ENCODE measurements at places on chromosomes 7 and 10.

GRCh38 chr7:47179812-47180515 lies 401.9 kb downstream of the TNS3 start:
- DNase-seq: no peak

GRCh38 chr7:73879977-73880681 lies 19.2 kb downstream of the TMEM270 start:
- no peak for DNase-seq

GRCh38 chr7:137094-137891 lies 55.1 kb upstream of the FAM20C start:
- no peak for DNase-seq

DNA sequence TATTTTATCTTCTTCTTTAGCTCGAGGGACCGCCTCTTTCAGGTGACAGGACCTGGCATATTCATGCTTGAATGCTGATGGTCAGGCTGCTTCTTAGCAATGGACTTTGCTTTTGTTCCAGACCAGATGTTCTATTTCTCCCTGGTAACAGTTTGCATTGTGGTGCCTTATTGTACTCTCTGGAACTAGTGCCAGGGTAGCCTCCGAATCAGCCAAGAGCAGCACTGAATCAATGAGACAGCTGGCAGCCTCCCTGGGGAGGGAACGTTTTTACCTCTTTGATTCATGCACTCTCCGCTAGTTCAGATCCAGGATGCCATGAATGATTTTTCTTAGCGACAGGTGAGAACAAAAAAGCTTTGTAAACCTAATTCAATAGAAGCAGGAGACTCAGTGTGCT lies 54.1 kb upstream of the NXPH1 start:
- no peak for DNase-seq

DNA sequence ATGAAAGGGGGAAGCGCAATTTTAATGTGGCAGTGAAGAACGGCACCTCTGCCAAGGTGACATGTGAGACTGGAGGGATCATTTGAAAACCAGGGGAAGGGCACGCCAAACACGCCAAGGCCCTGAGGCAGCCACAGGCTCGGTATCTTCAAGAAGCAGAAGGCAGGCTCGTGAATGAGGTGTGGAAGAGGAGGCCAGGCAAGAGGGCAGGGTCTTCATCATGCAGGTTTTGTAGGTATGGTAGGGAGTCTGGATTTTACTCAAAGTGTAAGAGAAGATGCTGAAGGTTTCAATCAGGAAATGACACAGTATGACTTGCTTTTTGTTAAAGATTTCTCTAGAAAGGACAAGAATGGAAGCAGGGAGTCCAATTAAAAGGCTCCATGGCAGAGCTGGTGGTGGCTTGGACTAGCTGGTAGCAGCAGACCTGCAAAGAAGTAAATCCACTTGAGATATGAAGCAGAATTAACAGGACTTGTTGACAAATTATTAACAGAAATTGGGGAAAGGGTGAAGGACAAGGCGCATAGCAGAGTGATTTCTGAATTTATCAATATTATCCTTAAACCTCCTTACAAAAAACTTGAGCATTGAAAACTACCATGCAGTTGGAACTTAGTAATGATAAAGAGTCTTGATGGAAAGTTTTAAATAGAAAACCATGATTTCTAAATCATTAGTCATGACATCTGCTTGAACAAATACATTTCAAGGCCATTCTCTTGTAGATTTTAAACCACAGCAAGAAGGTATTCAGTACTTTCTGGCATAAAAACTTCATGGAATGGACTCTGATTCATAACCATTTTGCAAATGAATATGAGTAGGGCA lies 70.4 kb downstream of the COA1 start:
- no peak for DNase-seq

DNA sequence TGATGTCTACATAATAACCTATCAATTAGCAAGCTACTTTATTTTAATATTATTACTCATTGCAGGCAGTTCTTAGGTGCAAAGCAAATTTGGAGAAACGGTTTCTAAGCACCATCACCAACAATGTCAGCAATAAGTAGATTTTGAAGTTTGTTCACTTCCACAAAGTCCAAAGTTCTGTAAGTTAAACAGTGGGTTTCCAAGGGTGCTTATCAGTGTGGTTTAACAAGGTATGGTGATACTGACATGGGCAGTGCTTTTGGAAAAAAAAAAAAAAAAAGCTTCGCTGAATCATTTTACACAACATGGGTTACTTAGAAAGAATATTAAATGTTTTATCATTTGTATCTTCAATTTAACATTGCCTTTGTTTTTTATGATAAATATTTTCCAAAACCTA lies 101.8 kb downstream of the SPAG6 start:
- DNase-seq: no peak

DNA sequence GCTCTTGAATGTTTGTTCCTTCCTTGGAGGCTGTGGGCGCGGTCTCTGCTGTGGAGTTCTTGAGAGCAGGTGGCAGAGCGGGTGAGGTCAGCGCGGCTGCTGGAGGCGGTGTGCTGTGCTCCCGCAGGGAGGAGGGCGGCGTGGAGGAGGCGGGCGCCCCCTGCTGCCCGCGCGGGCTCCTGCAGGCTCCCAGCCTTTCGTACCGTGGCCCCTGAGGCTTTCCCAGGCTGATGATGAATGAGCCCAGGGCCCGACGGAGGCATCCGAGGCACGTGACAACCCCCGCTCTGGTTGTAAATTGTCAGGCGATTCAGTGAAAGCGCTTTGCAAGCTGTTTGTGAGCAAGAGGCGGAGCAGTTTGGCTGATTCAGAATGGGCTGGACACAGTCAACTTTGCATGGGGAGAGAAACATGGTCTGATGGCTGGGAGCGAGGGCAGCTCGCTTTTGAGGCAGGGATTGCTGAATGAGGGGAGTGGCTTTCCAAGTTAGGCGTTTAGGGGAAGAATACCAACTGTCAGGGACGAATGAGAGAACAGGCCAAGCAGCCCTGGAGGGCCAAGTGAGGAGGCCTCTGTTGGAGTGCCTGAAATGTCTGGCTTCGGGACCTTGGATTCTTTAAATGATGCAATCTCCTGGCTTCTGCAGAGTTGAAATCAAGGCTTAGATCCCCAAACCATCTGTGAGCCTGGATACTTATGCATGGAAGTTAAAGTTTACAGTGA lies 46.6 kb downstream of the CDHR3 start:
- peak; percentile 70 for DNase-seq

- DNase-seq: no peak
Observed at GRCh38 chr7:36473454-36474282, 84.0 kb downstream of the ANLN start.

DNA sequence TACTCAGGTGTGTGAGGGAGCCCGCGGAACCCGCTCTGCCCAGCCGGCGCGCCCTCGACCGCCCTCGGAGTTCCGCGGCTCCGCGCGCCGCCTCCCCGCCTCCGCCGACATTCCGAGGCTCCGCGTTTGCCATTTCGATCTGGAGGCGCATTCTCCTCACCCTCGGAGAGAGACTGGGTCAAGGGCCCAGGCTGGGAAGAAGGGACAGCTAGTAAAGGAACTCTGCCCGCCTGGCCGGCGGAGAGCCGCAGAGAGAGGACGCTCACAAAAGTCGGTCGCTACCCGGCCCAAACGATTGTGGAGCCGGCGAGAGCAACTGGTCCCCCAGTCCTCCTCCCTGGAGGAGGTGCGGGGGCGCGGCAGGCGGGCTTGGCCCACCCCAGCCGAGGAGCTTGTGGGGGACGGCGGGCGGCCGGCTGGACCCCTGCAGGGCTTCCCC lies 74.5 kb upstream of the LEP start:
- no peak for DNase-seq

DNA sequence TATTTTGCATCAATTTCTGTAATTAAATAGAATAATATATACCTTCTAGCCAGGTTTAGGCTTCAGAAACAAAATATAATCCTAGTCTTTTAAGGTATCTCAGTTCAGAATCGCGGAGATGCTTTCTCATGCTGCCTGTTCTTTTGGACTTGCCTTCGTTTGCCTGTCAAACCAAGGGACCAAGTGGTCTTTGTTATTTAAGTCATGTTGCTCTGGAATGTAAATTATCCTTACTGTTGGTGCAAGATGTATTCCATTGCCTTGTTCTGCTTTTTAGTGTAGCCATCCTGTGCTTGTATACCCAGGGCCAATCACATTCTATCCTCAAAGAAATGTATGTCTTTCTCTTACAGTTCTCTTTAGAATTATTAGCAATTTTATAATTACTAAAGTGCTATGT lies 1.1 kb upstream of the GIMAP4 start:
- DNase-seq: no peak

GRCh38 chr10:87849001-87849400 lies 14.3 kb downstream of the KLLN start:
- no peak for DNase-seq

DNA sequence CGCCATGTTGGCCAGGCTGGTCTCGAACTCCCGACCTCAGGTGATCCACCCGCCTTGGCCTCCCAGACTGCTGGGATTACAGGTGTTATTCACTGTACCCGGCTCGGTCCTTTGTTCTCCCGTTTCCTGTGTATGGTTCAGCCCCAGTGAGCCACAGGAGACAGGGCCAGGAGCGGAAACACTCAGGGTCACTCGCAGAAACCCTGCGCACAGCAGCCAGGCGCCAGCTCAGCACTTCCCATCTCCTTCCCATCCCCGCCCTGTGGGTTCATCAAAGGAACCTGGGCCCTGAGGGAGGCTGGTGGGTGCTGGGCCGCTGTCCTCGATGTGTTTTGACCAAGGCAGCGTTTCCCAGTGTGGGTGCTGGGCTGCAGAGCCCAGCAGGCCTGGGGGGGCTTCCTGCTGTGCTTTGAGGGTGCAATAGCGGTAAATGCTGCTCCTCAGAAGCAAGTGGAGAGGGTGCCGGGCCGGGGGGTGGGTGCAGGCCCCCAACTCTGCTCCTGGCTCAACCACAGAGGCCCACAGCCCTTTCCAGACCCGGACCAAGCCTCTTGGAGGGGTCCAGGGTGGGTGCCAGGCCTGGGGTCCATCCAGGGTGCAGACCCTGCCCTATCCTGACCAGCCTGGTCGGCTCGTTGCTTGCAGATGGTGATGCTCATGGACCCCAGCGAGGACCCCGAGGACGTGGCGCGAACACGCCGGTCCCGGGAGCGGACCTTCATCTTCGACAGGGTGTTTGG lies 15.3 kb upstream of the CHST12 start:
- DNase-seq: no peak

GRCh38 chr7:29609162-29610037 lies 45.8 kb downstream of the PRR15 start:
- no peak for DNase-seq

- DNase-seq: no peak
Observed at GRCh38 chr7:70316745-70317144, 718.5 kb downstream of the AUTS2 start.

DNA sequence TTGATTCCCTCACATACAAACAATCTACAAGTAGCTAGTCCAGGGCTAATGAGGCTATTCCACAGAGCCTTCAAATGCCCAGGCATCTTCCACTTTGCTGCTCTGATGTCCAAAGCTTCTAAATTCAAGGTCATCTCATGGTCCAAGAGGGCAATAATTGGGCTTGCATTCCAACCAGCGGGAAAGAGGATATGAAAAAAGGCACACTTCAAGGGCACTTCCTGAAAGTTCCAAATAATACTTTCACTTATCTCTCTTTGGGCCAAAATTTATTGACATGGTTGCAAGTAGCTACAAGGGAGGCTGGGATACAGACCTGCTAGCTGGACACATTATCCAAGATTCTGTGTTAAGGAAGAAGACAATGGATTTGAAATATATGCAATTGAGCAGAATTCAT lies 25.2 kb upstream of the APBB1IP start:
- DNase-seq: no peak

- no peak for DNase-seq
Observed at GRCh38 chr10:23694446-23694920, 255.6 kb downstream of the OTUD1 start.

GRCh38 chr7:70829221-70830059 lies 302.5 kb upstream of the GALNT17 start:
- peak; percentile 37 for DNase-seq

DNA sequence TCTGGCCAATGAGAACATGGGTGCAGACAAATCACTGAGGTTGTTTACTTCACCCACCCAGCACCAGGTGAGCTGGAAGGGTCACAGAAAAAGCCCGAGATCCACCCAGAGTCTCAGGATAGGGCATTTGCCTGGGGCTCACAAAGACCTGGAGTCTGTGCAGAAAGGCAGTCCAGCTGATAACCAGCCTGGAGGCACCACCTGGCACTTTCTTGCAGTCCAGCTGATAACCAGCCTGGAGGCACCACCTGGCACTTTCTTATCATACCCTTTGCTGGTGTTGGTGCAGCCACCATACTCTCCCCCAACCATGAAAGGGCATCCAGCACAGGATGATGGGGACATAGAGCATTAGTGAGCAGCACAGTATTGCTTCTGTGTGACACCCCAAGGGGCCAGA lies 104.1 kb downstream of the PPP1R3C start:
- no peak for DNase-seq

- DNase-seq: no peak
Observed at GRCh38 chr10:13751191-13751764, 164.5 kb downstream of the PRPF18 start.

GRCh38 chr7:5997210-5997808 lies 11.5 kb downstream of the PMS2 start:
- DNase-seq: no peak

DNA sequence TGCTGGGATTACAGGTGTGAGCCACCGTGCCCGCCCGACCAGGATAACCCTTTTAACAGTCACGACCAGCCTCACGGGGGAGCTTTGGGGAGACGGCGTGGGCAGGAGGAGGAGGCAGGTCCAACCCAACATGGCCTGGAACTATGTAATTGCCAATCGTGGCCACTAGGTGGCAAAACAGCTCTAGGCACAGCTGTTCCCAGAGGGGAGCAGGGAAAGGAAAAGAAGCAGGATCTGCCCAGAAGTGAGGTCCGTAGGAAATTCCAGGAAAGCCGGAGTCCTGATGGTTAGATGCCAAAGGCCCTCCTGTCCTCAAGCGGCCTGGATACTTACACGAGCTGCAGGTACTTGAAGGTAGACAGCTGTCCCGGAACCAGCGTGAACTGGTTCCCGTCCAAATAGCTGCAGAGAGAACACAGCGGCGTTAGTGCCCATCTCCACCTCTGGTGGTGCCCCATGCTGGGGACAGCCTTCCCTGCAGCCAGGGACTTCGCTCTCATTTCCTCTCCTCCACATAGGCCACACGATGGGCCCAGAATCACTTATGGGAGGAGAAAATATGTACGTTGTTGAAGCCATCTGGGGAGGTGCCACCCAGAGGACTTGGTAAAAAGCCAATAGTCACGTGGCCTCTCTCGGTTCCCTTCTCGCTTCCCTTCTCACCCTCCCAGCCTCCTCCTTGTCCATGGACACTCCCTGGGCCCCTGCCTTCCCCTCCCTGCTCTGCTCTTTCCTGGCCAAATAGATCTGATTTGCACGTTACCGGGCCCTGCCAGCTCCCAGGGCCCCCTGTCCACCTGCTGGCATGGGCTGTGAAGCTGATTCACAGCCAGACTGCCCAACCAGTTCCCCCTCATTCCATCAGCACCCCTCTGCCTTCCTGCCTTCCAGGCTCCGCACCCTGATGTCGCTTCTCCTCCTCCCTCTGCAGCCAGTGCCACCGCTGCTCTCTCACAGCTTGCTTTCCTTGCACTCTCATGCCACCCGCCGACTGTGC lies 148.1 kb downstream of the SLIT1 start:
- DNase-seq: peak; percentile 41

Data from activated T-helper 1 cell treated with anti-CD3 and anti-CD28 coated beads, Interleukin-2, amount 50 U/mL, for 16 hours (primary cell).